SK-N-DZ (cell line): ENCODE measurements at places on chromosomes 4 and X.

DNA sequence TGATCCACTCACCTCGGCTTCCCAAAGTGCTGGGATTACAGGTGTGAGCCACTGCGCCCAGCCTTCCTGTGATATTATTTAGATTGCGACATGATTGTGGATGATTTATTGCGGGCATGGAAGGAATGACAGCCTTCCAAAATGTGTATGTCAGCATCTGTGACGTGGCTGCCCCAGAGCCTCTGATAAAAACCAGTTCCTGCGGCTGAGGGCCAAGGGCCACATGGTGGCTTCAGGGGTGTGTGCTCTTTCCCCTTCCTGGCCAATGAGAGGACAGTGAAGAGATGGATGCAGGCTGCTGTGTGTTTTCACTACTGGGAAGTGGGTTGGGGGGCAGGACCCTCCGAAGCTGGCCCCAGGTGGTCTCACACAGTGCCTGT lies 57.4 kb upstream of the HGFAC start:
- DNase-seq: no peak

DNA sequence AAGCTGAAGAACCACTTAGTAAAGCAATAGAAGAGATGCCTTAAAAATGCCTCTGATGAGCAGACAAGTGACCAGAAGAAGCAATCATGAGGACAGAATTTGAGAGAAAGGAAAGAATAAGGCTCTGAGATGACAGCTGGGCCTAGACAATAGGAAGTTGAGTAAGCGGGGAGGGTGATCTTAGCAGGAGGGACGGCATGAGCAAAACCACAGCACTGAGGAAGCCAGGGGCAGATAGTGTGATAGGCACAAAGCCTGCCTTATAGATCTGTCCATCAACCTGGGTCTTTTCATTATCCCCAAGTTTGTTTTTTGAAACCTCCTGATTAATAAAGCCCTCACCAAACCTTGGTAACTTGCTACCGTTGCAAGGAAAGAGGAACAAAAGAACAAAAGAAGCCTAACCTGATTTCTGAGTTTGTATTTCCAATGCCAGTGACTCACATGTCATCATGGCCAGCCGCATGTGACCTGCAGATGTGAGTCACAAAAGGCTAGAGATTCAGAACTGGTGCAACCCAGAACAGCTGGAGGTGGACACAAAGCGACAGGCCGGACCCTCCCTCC lies 55.7 kb upstream of the PPARGC1A start:
- DNase-seq: no peak

- no peak for DNase-seq
Observed at GRCh38 chr4:118948545-118949144, 60.0 kb downstream of the SYNPO2 start.

GRCh38 chr4:112287258-112287989 lies 1.7 kb upstream of the TIFA start:
- DNase-seq: no peak

GRCh38 chrX:44080083-44080482 lies 106.9 kb upstream of the NDP start:
- DNase-seq: no peak

DNA sequence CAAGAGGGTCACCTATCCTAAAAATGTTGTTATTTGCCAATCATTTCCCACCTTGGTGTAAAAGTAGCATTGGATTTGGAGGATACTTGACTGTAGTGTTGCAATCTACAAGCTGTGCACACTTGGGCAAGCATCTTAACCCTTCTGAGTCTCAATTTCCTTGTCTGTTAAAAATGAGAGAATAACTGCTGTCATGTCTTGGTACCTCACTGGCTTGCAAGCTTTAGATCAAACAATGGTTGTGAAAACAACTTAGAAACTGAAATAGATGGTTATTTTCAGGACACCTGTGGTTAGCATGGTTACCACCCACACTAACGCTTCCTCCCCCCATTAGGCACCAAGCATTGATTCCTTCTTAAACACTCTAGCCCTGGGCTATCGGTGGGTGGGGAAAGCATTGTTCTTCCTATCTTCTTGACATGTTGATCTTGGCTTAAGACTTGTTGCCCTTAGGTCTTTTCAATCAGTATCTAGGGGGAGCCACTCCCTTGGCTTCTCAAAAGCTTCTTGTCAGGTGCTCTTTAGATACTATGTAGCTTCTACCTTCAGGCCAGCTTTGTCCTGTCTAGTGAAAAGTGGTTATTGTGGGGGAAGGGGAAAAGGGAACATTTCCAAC lies 10.6 kb upstream of the AMOT start:
- no peak for DNase-seq

DNA sequence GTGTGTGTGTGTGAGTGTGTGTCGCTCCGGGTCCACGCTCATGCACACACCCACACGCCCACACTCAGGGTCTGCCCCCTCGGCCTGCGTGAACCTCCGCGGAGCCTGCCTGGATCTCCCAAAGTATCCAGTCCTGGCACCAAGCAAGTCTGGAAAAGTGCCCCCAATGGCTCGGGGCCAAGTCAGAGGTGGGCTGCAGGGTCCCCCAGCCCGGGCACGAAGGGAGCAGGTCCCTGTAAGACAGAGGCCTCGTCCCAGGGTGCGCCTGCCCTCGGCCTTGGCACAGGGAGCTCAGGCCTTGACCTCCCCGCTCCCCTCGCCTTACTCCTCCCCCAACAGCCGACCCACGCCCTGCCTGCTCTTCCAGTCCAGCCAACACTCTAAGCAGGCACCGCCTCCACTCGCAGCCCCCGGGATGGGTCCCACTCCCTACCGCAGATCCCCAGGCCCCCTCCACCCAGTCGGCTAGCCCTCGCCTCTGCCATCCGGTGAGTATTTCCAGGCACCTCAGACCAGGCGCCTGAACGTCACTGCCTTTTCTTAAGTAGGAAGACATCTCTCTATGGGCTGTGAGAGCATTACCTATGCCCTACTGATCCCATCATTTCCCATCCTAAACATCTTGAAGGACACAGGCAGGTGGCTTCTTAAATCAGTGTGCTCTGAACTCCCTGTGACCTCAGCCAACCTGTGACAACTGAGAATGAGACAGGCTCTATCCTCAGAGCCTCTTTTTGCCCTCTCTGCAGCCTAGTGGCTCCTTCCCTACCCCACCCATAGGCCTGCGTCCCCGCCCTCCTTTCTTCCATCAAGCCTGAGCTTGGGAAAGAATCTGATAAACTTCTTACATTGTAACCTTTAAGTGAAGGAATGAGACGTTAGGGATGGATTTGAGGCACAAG lies 704 bp downstream of the FAM114A1 start:
- peak; percentile 39 for DNase-seq

GRCh38 chr4:57114973-57115372 lies 4.8 kb upstream of the IGFBP7 start:
- DNase-seq: no peak

DNA sequence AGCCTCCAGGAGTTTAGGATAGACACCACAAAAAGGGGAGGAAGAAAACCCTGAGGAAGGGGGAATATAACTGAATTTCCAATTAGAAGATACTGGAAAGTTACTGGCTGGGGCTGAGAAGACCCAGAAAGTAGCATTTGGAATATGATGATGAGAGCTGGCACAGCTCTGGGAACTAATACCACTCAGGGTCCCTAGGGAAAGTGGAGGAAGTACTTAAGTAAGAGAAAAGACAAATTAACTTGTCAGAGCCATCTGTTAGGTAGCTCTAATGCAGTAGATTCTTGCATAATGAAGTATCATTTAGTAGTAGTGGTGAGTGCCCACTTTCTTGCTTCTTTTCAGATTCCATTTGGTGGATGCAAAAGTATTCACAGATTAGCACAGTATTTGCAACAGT lies 90.8 kb upstream of the TSPAN5 start:
- DNase-seq: no peak

DNA sequence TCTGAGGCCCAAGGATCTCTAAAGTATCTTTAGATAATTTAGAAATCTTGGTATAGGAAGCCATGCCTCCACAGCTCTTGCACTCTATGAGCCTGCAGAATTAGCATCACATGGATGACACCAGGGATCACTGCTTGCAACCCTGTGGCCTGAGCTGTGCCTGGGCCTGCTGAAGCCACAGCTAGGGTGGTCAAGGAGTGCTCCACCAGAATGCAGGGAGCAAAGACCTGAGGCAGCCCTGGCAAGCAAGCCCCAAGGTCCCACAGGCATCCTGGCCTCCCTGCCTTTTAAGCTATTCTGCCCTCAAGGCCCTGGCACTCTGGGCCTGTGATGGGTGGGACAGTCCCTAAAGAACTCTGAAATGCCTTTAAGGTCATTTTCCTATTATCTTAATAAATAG lies 105.2 kb upstream of the NALF2 start:
- no peak for DNase-seq

GRCh38 chr4:74487771-74488170 lies 42.8 kb downstream of the AREG start:
- no peak for DNase-seq

DNA sequence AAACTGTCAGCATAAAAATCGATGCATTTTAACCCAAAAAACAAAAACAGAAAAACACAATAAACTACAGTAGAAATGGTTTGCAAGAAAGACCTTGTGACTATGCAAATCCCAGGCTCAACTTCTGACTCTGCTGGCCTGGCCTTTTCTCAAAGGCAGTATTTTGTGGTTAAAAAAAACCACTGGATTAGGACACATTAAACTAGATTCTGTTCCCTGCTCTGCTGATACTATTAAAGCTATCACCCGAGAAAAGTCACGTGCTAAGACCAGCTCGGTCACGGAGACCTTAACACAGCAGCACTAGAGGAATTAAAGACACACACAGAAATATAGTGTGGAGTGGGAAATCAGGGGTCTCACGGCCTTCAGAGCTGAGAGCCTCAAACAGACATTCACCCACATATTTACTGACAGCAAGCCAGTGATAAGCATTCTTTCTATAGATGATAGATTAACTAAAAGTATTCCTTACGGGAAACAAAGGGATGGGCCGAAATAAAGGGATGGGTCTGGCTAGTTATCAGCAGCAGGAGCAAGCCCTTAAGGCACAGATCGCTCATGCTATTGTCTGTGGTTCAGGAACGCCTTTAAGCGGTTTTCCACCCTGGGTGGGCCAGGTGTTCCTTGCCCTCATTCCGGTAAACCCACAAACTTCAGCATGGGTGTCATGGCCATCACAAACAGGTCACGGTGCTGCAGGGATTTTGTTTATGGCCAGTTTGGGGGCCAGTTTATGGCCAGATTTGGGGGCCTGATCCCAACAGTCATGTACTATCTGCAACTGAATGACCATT lies 16.1 kb downstream of the CBR4 start:
- no peak for DNase-seq

DNA sequence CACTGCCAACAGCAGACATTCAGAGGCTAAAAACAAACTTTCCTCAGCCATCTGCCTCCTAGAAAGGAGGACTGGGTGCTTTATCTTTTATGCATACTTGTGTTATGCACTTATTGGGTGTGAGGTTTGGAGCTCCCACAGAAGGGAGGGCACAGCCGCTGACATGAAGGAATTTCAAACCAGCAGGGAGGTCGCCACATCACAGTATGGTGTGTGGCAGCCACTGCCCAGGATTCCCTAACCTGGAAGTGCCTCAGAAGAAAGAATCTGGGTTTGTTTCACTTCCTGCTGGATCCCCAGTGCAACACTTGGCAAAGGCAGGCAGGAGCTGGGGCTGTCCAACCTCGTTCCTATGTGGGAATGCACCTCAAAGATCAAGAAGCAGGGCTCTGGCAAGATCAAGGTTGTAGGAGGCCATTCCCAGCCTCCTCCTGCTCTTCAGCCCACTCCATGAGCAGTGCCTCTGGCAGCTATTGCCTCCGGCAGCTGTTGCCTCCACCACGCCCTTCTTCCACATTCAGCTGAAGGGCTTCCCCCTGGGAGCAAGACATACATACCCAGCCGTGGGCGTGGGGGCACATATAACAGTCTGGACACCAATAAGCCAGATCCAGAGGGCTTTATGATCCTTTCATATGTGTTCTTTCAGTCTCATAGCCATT lies 109.0 kb upstream of the MAMLD1 start:
- DNase-seq: no peak

DNA sequence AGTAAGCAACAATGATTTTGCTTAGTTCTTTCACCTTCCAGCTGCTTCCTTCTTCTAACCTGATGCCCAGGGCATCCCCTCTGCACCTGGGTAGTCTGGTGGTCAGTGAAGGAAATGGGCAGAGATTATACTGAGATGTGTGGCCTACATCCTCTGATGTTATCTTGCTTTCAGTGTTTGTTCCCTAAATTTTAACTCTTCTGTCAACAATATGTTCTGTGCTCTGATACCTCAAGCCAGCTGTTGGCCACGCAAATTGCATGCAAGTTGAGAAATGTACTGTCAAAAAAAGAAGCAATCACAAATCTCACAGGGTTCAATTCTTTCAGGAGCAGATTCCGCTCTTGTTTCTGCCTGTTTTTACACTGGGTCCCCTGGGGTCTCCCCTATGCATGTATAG lies 73.8 kb downstream of the FBXW7 start:
- DNase-seq: no peak

GRCh38 chrX:72694170-72694569 lies 19.9 kb downstream of the PHKA1 start:
- DNase-seq: no peak

DNA sequence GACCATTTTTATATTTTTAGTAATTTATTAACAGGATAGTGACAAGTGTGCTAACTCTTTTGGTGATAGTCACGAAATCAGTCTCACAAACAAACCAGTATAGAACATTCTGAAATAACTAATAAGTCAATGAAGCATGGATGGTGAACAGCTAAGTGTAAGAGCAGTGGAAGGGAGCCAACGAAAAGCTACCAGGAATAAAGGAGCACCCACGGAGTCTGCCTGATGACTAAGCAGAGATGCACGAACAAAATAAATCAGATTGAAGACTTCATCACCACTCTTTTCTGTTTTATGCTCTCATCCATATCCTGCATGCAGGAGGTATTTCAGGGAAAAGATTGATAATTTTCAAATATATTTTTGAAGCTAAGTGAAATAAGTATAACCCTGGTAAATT lies 891.1 kb upstream of the HS3ST1 start:
- no peak for DNase-seq

DNA sequence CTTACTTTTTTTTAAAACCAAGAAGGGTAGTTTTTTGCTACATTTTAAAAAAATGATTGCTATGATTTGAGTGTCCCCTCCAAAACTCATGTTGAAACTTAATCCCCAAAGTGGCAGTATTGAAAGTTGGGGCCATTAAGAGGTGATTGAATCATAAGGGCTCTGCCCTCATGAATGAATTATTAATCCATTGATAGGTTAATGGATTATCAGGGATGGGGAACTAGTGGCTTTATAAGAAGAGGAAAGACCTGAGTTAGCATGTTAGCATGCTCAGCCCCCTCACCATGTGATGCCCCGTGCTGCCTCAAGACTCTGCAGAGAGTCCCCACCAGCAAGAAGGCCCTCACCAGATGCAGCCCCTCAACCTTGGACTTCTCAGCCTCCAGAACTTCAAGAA lies 31.0 kb downstream of the SMIM43 start:
- no peak for DNase-seq

DNA sequence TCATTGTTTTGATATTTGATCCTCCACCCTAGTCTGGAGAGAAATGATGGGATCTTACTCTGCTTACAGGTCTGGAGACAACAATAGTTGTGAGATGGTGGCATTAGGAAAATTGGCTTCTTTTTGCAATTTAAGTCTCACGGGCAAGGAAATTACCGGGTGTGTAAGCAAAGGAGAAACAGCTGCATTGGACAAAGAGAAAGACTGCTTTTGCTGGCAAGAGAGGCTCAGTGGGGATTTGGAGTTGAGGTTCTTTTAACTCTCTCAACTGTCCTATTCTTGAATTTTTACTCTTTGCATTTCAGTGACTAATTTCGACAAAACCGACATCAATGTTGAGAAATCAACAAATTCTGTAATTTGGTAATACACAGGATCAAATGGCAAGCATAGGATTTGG lies 2.3 kb upstream of the SERPINA7 start:
- DNase-seq: no peak

- no peak for DNase-seq
Observed at GRCh38 chr4:114052227-114052626, 72.8 kb upstream of the ARSJ start.
